GM12891 (cell line): ENCODE measurements at places on chromosomes 16 and 17.

- DNase-seq, result no peak
Measured at GRCh38 chr17:5561736-5562571, 22.4 kb downstream of the NLRP1 start.

- DNase-seq, result no peak
Measured at GRCh38 chr17:83107656-83108048, 28.2 kb downstream of the METRNL start.

GRCh38 chr16:47774661-47775060 lies 313.5 kb downstream of the PHKB start:
- DNase-seq, result no peak

GRCh38 chr17:75849724-75850123 lies 5.4 kb downstream of the WBP2 start:
- no peak for DNase-seq

DNA sequence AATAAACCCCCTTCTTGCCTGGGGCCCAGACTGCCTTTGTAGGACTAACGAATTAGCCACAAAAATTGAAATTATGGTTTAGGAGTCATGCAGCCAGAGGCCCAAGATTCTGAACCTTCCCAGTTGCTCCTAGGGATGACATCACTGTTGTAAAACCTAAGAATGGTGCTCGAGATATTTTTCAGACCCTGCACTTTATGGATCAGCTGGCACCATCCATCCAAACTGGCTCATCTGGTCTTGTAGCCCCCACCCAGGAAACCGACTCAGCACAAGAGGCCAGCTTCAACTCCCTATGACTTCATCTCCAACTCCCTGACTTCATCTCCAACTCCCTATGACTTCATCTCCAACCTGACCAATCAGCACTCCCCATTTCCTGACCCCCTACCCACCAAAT lies 10.9 kb upstream of the EVPL start:
- DNase-seq, result no peak
